GM12892 (cell line): ENCODE measurements at places on chromosomes 13 and 19.

DNA sequence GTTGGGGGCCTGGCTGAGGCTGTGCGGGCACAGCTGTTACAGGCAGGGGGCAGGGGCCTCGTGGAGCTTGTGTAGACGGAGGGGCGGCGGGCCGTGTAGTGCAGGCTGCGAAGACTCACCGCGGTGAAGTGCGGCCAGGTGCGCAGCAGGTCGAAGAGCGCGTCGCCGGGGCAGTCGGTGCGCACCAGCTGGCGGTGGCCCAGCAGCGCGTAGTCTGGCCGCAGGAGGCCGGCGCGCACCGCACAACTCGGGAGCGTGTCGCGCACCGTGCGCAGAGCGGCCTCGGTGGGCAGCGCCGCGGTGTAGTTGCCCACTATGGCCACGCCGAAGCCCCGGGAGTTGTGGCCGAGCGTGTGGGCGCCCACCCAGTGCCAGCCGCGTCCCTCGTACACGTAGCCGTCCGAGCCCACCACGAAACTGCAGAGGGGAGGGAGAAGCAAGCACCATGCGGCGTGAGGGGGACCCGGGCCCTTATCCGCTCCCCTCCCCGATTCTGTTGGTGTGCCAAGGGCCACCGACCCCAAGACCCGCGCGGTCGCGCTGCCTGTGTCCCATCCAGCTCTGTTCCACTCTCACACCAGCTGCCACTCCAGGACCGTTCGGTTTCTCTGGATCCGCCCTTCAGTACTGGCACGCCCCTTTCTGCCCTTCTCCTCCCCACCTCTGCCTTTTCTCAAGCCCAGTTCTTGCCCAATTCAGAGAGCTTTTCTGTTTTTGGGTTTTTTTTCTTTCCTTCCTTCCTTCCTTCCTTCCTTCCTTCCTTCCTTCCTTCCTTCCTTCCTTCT, 5.4 kb upstream of the RASAL3 start:
- no peak for DNase-seq

GRCh38 chr13:110259651-110260050, 47.3 kb downstream of the COL4A1 start:
- DNase-seq, result no peak

DNA sequence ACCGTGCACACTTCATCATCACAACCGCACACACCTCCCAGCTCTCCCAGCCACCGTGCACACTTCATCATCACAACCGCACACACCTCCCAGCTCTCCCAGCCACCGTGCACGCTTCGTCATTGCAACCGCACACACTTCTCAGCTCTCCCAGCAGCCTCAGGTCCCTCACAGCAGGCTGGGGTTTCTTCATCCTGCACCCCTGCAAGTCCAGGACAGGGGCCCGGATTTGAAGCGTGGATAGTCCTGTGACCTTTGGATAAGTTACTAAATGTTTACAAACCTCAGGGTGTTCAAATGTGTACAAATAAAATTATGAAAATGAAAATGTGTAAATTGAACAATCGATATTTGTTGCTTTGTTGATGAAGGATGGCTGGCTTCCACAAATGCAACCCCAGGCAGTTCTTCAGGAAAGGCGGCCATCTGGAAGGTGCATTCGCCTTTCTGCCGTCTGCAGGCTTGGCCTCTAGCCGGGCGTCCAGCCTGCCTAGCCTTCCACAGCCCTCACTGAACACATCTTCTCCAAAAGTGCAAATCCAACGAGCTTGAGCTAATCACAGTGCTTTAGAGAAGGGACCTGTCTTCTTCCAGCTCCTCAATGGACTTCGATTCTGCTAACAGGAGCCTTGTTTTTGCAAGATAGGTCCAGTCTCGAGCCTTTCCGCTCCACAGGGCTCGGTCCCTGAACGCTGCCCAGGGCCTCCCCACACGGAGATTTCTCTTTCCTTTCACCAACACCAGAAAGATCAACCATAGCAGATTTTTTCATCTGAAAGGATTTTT, 74.2 kb downstream of the SPACA7 start:
- DNase-seq, result no peak

DNA sequence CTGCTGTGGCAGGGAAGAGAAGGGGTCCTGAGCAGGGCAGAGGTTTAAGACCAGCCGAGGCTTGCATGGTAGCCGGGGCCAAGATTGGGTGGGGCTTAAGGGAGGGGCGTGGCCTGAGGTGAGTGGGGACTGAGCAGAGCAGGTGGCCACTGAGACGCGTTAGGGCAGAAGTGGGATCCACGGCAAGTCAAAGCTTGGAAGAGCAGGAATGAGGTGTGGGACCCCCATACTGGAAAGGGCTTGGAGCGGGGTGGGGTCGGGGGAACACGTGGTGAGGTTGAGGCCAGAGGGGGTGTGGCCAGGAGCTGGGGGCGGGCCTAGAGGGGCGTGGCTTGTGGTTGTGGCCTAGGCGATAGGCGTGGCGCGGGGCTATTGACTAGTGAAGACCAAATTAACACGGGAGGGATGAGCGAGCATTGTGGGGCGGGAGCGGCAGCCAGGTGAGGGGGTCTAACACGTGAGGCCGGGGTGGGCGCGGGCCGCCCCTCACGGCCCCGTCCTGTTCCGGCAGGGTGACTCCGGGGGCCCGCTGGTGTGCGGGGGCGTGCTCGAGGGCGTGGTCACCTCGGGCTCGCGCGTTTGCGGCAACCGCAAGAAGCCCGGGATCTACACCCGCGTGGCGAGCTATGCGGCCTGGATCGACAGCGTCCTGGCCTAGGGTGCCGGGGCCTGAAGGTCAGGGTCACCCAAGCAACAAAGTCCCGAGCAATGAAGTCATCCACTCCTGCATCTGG, 3.3 kb downstream of the CFD start:
- peak; percentile 78 for DNase-seq

- DNase-seq, result no peak
These were observed 2.5 kb downstream of the ITPKC start for GRCh38 chr19:40719414-40719894.

DNA sequence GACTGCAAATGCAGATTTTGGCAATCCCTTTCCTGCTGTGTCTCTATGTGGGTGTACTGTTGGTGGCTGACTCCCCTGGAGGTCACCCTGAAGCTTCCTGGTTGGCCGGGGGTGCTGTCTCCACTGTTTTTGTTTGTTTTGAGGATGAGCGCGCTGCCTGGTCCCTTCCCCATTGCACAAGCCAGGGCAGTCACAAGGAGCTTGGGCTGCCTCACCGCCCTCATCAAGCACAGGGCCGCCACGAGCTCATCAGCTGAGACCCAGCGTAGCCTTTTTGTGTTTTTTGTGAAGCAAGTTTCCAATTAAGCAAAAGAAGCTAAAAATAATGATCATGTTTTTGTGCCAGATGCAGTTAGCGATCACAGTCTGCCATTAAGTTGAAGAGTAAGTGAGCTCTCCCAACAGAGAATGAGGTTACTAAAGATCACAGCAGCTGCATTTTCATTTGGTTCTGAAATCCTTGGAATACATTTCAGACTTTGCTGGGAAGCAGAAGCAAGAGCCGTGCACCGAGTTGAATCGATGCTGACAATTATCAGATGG, 57.8 kb downstream of the GGACT start:
- no peak for DNase-seq

GRCh38 chr19:1807695-1808394, 4.2 kb downstream of the ATP8B3 start:
- DNase-seq, result no peak

DNA sequence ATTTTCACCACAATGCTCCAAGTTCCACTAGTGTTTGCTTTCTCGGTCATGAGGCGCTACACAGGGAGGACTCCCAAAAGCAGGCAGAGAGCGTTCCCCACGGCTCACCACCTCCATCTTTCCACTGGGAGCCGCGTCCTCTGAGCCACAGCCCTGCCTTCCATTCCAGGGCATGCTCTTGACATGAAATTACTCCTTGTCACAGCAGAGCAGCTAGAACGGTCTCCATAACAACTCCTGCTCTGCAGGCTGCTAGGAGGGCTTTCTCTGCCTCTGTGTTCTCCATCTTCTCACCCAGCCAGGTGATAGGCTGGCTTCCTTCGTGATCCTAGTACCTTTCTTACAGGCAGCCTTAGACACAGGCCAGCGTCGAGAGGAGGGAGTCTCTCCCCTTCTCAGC, 171.8 kb upstream of the UBL3 start:
- no peak for DNase-seq
